Adrenal gland (tissue), 19 donors: ENCODE measurements at places on chromosomes 11 and 22. TPM values are rescaled to one million over a fixed set of nuclear protein-coding genes. Genes with fewer than 3 reads are reported as not detected.

Gene PGR
- 5.1 TPM for total RNA-seq

Gene CBLIF
- total RNA-seq: not detected

GRCh38 chr11:36093548-36093947 lies 149.7 kb downstream of the LDLRAD3 start:
- H3K27me3 ChIP-seq: no peaks in the 10 kb centered on the region
- H3K27ac ChIP-seq: no peak overlapping the region
- no peaks in the 10 kb centered on the region for H3K36me3 ChIP-seq
- DNase-seq: no peak

DNA sequence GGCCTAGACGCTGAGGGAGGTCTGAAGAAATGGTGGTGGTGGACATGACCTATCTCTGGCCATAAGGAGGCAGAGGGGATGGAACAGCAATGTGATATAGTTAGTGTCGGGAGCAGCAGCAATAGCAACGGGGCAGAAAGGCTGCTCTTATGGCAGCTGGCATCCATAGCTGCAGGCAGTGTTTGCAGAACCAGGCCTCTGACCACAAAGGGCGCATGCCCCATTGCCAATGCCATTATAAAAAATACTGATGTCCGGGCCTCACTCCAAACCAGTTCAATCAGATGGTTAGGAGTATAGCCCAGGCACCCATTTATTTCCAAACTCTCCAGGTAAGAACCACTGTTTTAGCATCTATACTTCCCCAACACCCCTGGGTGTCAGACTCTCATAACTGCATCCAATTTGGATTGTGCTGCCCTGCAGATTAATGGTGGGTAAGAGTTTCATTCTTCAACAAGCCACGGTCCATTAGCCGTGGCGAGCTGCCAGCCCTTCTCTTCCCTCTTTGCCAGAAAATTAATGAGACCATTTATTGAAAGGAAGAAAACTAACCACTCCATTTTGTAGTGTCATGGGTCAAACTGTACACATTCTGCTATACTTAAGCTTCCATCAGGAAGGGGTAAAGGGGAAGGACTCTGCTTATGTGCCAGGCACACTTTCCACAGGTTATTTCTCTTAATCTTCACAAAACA lies 72.8 kb upstream of the SPON1 start:
- no peak overlapping the region for H3K27ac ChIP-seq
- no peaks in the 10 kb centered on the region for H3K4me1 ChIP-seq
- H3K36me3 ChIP-seq: no peaks in the 10 kb centered on the region
- no peak for DNase-seq
- H3K4me3 ChIP-seq: no peak overlapping the region

DNA sequence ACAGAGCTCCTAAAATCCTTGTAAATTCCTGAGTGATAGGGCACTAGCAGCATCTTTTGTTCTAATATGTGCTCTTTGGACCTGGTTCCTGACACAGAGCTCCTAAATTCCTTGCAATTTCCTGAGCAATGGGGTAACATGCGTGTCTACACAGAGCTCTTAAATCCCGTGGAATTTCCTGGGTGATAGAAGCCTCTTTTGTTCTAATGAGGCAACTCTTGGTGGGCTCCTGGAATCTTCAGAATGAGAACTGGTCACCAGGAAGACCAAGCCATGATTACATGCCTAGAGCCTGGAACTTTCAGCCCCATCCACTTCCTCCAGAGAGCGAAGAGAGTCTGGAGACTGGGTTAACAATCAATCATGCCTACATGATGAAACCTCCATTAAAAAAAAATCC lies 19.0 kb downstream of the RSF1 start:
- H3K4me3 ChIP-seq: no peak overlapping the region
- H3K36me3 ChIP-seq: no peaks in the 10 kb centered on the region
- no peaks in the 10 kb centered on the region for H3K4me1 ChIP-seq
- no peak for DNase-seq
- H3K27me3 ChIP-seq: no peaks in the 10 kb centered on the region
- no peak overlapping the region for H3K27ac ChIP-seq
